ENCODE measurements at places on chromosomes 7 and 10.

GRCh38 chr10:132058793-132059759 is 6.7 kb upstream of the JAKMIP3 start:
- DNase-seq = no peak

- no peak for DNase-seq
Observed at GRCh38 chr7:87364246-87364645, 18.8 kb downstream of the CROT start.

DNA sequence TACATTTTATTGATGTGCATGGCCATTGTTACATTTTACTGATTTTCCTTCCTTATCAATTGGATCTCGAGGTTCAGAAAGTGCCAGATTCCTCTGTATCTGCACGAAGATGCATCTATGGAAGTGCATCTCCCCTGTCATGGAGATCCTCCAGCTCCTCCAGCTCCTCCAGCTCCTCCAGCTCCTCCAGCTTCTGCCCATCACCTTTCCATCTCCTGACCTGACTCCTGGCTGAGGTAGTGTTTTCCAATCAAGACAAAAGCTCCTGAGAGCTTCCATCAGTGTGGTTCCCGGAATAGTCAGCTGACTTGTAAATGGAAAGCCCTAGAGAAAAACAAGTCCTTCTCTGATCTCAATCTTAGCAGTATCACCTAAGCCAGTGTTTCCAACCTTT is 90.8 kb upstream of the KLF6 start:
- DNase-seq = no peak

- no peak for DNase-seq
Observed at GRCh38 chr10:35574924-35575352, 30.2 kb upstream of the GJD4 start.

- DNase-seq = peak; percentile 28
Observed at GRCh38 chr10:61744469-61744868, 81.7 kb downstream of the CABCOCO1 start.

DNA sequence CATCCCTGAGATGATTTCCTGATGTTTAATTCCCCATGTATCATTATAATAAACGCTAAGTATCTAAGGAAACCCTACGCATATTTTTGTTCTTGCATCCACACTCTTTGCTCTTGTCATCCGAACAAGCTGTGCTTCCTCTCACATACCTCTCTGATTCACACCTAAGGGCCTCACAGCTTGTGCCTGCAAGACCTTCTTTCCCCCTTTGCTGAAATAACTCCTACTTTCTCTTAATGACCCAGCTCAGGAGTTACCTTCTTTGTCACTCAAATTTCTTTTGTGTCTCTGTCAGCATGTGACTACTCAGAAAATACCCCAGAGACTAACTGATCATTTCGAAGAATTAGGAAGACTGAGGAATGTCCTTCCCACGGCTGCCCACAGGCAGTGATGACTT is 209.3 kb upstream of the IMMP2L start:
- DNase-seq = no peak

DNA sequence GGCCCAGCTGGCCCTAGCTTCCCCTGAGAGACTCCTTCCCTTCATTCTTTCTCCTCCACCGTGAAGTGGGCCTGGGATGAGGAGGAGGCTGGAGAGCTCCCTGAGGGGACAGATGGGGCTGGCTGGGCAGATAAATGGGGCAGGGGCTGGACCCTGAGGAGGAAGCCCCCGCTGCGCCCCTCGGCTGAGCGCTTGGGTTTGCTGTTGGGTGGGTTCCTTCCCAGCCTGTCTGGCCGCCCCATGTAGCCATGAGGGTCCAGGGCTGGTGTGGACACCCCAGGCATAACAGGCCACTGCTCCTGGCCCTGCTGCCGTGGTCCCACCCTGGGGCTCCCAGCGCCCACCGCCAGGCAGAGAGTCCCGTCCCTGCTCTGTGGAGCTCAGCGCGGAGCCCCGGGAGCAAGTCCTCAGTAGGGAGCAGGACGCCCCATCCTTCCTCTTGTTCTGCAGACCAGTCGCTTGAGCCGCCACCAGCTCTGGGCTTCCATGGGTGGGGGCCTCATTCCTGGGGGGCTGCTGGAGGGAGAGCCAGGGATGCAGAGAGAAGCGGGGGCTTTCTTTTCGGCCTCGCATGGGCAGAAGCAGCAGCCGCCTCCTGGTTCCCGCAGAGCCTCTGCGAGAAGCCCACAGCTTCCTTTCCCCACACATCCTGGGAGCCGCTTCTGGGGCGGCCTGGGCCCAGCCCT is 266.4 kb upstream of the TCERG1L start:
- DNase-seq = no peak

GRCh38 chr7:36048902-36049240 is 104.2 kb upstream of the EEPD1 start:
- DNase-seq = no peak

DNA sequence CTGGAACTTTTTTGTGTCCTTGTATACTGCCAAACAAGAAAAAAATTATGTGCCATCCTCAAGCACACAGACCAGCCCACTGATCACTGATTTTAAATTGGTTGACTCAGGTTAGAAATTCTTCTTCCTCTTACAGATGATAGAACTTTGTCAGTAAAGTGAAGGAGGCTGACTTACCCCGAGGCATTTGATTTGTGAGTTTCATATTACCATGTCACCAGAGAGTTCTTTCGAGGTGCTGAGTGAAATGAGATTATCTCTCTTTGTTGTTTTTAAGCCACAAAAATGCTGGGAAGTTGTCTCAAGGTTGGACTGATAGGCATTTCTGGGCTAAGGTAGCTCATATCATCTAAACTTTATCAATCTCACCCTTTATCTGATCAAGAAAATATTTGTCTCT is 78.8 kb upstream of the FAM180A start:
- no peak for DNase-seq
